ENCODE measurements at places on chromosomes 3 and 15.

DNA sequence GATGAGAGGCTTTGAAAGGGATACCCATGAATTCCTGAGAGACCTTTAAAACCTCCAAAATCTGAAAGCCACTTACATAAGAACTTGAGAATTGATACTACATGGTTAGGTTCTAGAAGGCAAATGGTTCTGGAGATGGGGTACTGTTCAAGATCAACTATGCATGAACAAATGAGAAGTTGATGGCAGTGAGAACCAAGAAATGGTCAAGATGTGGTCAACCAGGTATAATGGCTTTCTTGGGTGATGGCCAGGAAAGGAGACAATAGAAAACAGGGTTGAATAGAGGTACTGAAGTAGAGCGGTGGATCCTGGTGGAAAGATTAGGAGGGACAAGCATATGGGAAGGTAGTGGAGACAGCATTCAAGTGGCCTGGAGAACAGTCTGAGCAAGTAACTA, 200.4 kb downstream of the RBMS3 start:
- DNase-seq: no peak

- no peak for DNase-seq
These were observed 105.8 kb downstream of the CBLB start for GRCh38 chr3:105762749-105763658.

DNA sequence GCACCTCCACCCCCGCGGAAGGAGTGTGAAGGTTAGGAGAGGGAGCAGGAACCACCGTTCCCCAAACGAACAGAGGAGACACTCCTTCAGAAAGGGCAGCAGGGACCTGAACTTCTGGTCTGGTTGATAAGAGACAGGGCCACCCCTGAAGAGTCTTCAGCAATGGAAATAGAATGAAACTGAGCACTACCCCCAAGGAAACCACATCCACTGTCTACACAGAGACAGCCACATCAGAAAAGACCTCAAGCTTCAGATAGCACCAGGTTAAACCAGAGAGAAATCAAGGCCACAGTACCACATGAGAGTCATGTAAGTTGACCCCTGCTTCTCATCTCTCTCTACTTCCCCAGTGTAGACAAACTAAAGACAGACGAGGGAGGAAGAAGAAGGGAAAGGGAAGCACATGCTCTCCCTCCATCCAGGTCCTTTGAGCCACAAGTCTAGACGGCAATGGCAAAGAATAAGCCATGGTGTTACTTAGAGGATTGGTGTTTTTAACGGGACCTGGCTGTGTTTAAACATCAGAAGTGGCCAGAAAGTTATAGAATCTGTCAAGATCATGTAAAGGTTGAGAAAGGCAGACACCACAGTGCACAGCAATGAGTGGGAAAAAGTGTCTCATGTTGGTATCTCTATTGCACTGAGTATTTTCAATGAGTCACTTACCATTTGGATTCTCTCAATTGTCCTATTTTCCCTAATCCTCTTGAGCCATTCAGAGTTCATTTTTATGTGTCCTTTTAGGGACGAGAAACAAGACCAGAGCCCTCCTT, 31.4 kb upstream of the CTNNB1 start:
- DNase-seq: no peak

- no peak for DNase-seq
These were observed 898 bp downstream of the SMAD3 start for GRCh38 chr15:67066041-67066958.

DNA sequence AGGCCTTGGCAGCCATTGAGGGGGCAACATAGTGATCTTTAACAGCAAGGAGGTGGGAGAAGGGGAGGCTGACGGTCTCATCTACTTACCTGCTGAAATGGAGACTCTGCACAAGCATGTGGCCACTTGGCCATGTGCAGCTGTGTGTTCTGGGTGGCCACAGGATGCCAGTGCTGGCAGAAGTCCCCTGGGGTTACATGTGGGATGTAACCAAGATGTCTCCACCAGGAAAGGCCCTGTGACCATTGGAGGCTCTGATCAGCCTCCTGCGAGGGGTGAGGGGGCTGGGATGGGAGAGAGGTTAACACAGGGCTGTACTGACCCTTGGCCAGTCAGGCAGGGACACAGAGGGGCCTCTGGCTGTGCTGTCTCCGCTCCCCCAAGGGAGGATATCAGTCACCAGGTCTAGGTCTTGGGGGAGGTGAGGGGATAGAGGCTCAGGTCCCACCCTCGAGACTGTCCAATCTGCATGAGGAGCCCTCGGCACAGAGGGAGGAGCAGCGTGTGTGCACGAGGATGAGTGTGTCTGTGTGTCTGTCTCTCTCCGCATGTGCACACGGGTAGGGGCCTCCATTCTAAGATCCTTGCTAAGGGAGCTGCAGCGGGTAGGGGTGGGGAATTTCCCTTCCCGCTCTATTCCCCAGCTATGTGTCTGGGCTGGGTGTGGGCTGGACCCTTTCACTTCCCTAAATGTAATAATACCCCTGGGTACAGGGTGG, 19.5 kb downstream of the PRKCD start:
- DNase-seq: no peak

DNA sequence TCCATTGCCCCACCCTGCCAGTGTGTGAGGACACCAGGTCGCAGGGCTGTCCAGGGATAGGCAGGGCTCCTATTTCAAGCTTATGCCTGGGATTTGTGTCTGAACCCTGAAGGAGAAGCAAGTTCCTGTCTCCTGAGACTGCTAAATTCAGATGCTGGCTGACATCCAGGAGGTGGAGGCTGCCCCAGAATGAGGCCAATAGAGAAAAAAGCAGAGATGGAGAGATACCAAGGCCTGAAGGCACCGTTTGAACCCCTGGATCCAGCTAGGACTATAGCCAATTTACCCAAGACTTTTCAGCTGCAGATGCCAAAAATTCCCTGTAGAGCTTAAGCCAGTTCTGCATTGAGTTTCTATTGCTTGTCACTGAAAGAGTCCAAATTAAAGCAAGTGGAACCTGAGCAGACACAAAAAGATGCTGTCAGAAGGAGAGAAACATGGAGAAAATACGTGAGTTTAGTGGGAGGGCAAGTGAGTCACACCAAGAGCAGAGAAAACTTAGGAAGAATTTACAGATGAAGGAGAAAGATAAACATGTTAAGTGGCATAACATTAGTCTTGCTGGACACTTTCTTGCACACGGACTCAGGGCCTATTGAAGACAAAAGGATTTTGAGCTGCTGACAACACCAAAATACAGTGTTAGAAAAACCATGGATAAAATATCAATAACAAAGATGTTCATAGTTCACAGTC, 148.6 kb downstream of the CNTN3 start:
- DNase-seq: peak; percentile 3

DNA sequence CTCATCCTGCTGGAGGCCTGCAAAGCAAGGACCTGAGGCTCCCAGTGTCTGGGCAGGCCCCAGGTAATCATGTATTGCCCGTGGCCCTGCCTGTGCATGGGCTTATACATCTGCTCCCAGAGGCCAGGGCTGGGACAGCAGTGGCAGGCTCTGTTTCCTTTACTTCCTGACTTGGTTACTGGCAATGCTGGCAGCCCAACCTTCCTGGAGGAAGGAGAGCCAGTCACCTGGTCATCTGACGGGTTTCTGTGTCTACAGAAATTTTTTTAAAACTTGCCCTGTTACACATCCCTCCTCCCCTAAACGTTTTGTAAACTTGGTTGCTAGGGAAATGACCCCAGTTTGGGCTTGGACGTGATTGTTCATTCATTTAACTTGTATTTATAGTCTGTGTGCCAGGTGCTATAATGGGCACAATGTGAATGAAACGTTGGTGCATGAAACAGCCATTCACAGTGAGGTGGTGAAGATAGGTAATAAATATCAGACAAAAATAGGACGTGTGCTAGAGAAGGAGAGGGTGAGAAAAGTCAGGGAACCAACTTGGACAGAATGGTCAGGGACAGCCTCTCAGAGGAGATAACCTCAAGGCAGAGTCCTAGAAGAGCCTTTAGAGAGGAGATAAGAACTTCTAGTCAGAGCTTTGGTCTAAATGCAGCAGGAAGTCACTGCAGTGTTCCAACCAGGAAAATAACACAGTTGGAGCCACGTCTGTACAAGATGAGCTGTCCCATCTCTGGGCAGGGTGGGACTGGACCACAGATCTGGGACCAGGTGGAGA, 14.1 kb downstream of the TEX264 start:
- no peak for DNase-seq

DNA sequence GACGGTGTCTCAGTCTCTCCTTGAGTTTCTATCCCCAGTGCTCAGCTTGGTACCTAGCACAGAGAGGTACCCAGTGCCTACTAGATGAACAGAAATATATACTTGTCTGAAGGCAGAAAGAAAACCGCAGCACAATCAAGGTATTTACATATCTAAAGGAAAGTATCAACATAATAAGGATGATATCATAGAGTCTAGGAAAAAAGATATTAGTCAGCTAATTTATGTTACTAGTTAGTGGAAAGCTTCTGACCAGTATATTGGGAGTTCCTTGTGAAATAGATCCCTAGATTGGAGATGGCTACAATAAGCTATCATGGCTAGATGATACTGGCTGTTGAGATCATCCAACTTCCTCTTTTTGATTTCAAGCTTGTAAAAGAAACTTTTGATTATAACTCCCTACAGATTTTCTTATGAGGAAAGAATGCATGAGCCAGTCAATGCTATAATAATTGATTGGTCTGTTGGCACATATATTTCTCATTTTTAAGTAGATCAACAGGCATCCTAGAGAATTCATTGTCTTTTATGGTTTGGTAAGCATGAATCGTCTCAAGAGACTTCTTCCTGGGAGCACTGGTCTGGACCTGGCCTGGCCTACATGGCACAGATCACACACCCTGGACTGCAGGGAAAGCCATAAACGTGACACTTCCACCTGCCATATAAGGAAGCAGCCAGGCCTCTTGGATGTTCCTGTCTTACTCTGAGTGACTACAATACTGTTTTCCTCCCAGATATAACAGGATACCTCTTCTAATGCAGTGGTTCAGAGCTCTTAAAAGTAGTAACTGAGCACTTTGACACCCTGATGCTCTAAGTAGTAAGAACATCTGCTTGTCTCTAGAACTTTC, 60.7 kb downstream of the IMPG2 start:
- peak; percentile 36 for DNase-seq

DNA sequence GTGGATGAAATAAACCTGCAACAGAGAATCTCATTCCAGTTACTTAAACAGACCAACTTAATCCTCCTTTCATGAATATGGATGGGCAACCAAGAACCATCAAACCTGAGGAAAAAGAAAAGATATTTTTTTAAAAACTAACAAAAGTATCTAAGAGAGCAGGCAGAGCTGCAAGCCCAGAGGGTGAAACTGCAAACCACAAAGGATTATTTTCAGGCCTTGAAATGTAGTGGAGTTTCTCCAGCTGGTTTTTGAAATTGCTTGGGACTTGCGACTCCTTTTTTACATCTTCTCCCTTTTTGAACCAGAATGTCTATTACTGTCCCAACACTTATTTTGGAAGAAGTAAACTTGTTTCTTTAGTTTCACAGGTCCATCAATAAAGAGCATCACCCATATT, 87.4 kb downstream of the STAG1 start:
- no peak for DNase-seq

- DNase-seq: no peak
These were observed 271.4 kb upstream of the PPP2R3A start for GRCh38 chr3:135694142-135694541.

DNA sequence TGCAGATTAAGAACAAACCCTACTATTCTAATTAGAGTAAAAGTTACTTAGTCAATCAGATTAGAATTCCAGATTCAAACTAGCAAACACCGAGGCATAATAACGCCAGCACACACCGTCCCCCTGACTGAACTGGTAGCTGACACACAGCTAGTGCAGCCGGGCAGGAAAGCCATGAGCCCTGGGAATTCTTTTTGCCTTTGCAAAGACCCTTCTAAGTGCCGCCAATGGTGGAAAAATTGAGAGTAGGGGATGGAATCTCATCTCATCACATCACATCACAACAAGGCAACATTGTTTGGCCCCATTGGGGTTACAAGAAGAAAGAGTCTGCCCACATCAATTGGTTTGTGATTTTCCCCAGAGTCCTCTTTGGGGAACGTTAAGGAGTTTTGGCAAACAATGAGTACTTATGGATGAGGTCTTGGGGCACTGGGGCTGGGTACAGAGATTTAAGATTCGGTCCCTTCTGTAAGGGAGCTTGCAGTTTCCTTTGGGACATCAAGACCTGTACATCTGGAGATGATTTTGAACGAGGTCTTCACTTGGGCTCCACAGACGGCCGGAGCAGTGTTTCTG, 120.4 kb upstream of the MEF2A start:
- DNase-seq: no peak
